ENCODE measurements at places on chromosomes 5 and 9.

- no peak for DNase-seq
Measured at GRCh38 chr5:139851558-139851957, 56.0 kb downstream of the PSD2 start.

- no peak for DNase-seq
Measured at GRCh38 chr5:164000819-164001218, 495.4 kb downstream of the MAT2B start.

GRCh38 chr5:14110680-14111079 lies 32.5 kb upstream of the TRIO start:
- DNase-seq: no peak

GRCh38 chr5:83527221-83527620 lies 55.7 kb downstream of the VCAN start:
- no peak for DNase-seq

GRCh38 chr9:4821133-4821532 lies 28.4 kb downstream of the RCL1 start:
- no peak for DNase-seq

GRCh38 chr5:177596775-177597238 lies 3.1 kb upstream of the B4GALT7 start:
- DNase-seq: no peak

- no peak for DNase-seq
Measured at GRCh38 chr5:146894753-146895521, 16.4 kb upstream of the PPP2R2B start.

DNA sequence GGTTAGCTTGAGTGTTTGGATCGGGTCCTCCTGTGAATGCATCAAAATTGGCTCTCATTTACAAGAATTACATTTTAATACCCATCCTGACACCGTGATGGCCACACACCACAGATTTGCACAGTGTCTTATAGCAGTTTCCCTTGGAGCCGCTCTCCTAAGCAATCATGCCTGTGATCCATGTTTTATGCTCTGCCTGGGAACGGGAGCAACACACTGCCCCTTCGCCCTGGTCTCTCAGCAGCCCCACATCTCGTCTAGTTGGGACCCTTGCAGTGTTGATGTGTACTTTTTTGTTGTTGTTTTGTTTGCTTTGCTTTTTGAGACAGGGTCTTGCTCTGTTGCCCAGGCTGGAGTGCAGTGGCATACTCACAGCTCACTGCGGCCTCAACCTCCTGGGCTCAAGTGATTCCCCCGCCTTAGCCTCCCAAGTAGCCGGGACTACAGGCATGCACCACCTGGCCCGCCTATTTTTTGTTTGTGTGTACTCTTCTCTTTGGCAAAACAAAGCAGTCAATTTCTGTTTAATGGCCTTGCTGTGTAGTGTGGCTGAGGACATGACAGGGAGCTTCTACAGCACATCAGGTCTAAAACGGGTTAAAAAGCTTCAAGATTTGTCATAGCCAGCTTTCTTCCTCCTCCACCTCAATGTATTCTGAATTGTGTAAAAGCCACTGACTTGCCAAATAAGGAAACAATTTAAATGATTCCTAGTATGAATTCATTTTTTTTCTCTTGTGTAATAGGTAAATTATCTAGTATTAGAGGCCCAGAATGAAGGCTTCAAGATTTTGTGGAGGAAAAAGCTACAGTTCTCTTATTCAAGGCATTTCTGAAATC lies 101.6 kb upstream of the TBCA start:
- no peak for DNase-seq

- no peak for DNase-seq
Measured at GRCh38 chr9:92508018-92508820, 25.9 kb upstream of the ASPN start.

GRCh38 chr5:72066705-72067107 lies 40.6 kb upstream of the MAP1B start:
- DNase-seq: no peak

GRCh38 chr5:115579747-115580173 lies 22.5 kb downstream of the TICAM2 start:
- no peak for DNase-seq

GRCh38 chr9:93304574-93305496 lies 120.9 kb downstream of the WNK2 start:
- DNase-seq: no peak

GRCh38 chr5:137836997-137837396 lies 30.7 kb upstream of the MYOT start:
- DNase-seq: no peak

DNA sequence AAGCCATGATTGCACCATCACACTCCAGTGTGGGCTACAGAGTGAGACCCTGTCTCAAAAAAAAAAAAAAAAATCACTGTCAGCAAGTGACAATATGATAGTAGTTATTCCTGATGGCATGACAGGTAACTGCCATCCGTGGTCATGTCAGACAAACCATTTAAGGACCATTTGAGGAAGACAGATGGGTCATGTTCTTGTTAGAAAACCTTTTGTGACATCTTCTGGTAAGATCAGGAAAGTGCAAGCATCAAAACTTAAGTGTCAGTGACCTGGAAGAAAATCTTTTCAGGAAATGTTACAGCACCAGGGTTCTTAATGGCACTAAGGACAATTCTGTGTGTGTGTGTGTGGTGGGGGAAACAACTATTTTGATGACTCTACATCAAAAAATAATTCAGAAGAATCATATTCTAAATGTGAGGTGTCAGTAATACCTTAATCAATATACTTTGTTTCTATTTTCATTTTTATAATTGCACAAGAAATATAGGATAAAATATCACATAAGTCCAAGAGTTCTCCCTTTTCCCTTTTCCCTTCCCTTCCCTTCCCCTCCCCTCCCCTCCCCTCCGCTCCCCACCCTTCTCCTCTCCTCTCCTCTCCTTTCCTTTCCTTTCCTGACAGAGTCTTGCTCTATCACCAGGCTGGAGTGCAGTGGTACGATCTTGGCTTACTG lies 17.8 kb downstream of the SLC38A9 start:
- DNase-seq: no peak

GRCh38 chr5:124454081-124454480 lies 292.4 kb downstream of the ZNF608 start:
- DNase-seq: no peak

DNA sequence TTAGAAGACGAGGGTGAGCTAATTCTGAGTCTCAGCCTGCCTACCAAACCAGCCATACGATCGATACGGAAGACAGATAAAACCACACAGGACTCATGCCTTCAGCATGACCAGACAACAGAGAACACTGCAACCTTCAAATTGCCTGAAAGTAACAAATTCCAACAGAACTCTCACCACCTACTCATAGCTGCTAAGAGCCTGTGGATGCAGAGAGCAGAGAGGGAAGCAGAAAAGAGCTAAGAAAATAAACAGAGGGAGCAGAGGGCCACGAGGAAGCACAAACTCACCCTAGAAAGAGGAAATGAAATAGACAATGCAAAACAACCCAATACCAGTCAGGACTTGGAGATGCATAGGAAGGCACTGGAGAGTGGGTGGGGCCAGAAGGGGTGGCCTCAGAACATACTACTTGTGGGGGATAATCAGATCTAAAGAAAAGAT lies 86.7 kb upstream of the TAS2R1 start:
- DNase-seq: no peak

- no peak for DNase-seq
Measured at GRCh38 chr5:154291917-154292316, 101.4 kb downstream of the GALNT10 start.

GRCh38 chr5:173331956-173332479 lies 3.8 kb upstream of the STC2 start:
- DNase-seq: peak; percentile 39

DNA sequence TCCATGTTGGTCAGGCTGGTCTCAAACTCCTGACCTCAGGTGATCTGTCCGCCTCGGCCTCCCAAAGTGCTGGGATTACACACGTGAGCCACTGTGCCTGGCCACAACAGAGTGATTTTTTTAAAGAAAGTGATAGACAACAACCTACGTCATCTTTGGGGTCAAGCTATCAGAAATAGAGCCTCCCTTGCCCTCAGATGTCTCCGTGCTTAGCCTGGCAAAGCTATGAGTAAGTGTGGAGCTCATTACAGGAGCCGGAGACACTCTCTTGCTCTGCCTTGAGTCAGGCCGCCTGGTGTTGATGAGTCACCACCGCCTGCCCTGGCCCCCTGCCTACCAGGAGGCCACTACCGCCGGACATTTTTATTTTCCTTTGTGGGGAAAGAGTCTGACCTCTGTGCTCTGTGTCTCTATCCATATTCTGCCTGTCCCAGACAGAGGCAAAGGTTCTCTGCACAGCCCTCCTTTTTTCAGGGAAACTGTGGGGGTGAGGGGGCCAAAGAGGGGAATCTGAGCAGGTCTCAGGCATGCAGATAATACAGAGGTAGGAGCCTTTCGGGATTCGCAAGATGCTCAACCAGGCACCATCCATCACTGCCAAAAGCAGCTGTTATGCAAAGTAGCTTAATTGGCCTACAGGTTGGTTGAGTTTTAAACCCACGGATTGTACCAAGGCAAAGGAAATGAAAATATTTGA lies 123.7 kb upstream of the CPEB4 start:
- no peak for DNase-seq

- no peak for DNase-seq
Measured at GRCh38 chr5:77987331-77987730, 211.2 kb upstream of the TBCA start.

DNA sequence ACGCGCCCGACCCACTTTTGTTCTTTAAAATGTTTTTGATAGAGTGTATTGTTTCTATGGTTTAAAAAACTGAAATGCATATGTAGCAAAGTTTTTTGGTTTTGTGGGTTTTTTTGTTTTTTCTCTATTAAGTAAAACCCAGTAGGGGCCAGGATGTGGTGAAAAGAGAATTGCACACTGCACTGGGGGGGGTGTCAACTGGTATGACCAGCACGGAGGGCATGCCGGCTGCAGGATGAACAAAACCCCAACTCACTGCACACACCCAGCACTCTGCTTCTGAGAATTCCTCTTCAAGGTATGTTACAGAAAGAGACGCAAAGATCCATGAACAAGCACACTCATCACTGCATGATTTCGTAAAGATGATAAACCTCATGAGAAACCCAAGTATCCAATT lies 75.0 kb downstream of the STK10 start:
- DNase-seq: peak; percentile 83

GRCh38 chr5:159094745-159095144 lies 5.0 kb downstream of the EBF1 start:
- DNase-seq: peak; percentile 62

GRCh38 chr9:27659001-27659400 lies 85.7 kb upstream of the C9orf72 start:
- DNase-seq: no peak

DNA sequence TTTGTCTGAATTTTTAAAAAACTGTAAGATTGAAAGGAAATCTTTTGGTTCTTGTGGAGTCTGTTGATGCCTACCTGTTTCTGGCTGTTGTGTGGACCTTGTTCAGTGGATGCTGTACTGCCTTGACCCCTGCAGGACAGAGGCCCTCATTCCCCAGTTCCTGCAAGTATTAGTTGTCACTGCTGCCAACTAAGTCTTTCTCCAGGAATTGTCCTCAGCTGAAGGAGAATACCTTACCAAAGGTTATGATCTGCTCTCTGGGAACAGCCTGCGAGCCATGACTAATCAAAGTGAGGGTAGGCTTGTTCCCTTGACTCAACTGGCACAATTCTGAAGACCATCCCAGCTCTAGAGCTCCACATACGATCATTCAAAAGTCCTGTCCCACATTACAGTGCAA lies 145.3 kb upstream of the FST start:
- DNase-seq: no peak

DNA sequence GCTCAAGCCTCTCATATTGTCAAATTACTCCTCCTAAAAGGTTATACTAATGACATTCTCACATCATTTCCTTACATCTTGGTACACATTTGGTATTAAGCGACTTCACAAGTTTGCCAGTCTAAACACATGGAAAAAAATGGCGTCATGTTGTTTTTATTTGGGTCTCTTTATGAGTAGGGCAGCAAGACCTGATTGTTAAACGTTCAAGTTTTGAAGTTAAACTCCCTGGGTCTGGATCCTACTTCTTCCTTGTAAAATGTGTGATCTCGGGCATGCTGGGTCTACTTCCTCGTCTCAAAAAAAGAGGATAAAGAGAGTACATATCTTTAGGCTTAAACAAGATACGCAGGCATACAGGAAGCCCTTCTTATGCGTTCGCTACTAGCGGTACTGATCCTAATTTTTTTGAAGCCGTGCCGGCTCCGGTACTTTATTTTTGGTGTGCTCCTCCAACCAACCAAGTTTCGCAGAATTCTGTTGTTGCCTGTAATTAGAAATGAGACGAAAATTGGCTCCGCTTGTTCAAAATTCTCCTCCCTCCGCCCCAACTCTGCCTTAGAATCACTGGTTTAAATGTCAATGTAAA lies 596 bp upstream of the CDC37L1 start:
- DNase-seq: peak; percentile 26

DNA sequence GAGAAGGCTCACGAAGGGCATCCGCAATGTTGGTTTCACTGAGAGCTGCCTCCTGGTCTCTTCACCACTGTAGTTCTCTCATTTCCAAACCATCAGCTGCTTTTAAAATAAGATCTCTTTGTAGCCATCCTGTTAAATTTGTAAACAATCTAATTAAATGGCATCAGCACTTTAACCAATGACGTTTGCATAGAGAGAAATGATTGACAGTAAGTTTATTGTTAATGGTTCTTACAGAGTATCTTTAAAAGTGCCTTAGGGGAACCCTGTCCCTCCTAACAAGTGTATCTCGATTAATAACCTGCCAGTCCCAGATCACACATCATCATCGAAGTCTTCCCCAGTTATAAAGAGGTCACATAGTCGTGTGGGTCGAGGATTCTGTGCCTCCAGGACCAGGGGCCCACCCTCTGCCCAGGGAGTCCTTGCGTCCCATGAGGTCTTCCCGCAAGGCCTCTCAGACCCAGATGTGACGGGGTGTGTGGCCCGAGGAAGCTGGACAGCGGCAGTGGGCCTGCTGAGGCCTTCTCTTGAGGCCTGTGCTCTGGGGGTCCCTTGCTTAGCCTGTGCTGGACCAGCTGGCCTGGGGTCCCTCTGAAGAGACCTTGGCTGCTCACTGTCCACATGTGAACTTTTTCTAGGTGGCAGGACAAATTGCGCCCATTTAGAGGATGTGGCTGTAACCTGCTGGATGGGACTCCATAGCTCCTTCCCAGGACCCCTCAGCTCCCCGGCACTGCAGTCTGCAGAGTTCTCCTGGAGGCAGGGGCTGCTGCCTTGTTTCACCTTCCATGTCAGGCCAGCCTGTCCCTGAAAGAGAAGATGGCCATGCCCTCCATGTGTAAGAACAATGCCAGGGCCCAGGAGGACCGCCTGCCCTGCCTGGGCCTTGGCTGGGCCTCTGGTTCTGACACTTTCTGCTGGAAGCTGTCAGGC lies 16.6 kb downstream of the SQSTM1 start:
- DNase-seq: no peak

- DNase-seq: no peak
Measured at GRCh38 chr9:80231318-80232236, 659.8 kb downstream of the TLE4 start.

- DNase-seq: no peak
Measured at GRCh38 chr9:109487247-109487646, 10.9 kb downstream of the PTPN3 start.

DNA sequence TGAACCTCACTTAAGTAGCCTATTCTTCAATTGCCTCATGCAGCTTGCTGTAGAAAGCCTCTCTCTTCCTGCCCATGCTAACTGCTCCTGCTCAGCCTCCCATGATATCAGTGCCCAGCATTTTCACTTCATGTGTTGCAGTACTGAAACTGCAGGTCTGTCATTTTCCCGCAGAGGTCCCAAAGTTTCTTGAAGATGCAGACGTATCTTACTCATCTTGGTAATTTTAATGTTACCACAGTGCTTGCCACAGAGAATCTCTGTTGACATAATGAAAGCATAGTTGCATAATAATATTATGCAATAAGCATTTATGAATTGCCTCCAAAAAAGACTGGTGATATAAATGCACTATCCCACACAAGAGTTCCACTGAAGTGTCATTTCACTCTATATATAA lies 561.1 kb upstream of the DAP start:
- no peak for DNase-seq

GRCh38 chr9:120579139-120580050 lies 572 bp downstream of the CDK5RAP2 start:
- no peak for DNase-seq
